ENCODE measurements at places on chromosomes 4 and X.
A peak's percentile ranks its signal among the peaks of the same experiment; 100 is the strongest.

- no peak for DNase-seq
Observed at GRCh38 chr4:91846233-91846632, 457.5 kb upstream of the GRID2 start.

GRCh38 chrX:109859651-109860050 is 126.6 kb upstream of the ACSL4 start:
- no peak for DNase-seq

DNA sequence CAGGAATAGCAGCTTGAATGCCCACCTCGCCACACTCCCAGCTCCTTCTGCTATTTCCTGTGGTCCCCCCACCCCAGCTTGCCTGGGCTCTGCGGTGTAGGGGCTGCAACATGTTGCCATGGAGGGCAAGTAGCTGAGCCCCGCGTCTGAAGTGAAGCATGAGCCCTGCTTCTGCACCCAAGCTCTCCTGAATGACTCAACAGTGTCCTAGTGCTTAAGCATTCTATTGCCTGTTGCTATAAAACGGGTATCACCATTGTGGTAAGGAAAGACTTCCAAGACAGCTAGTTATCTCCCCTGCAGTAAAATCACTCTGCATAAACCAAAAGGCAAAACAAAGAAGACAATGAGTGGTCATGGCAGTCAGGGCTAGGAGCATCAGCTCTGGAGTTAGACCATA is 31.4 kb upstream of the SPATA4 start:
- DNase-seq = no peak

DNA sequence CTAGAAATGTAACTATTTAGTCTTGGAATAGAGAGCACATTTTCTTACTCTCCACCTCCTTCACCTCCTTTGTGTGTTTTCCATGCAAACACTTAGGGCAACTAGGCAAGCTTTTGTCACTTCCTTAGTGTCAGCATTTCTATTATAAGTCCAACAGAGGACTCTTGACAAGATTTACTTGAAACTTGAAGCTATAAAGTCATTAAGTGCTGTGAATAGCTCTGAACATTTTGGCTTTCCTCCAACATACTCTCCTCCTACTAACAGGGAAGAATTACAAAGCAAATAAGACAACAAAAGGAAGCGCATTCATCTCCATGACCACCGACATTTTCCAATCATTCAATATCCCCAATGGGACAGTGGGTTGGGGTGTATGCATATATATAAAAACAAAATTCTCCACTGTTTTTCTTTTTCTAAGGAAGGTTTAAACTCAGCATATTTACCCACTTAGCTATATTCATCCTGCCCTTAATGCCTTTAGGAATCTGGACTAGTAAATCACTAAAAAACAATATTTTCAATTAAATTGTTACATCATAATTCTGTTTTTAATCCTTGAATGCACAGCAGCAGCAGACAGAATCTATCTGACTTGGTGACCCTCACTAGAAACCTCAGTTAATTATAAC is 264.6 kb downstream of the SNCA start:
- no peak for DNase-seq

- DNase-seq = no peak
Observed at GRCh38 chrX:19513383-19513782, 1.9 kb downstream of the MAP3K15 start.

GRCh38 chr4:104868533-104868932 is 278.1 kb upstream of the TET2 start:
- DNase-seq = no peak

DNA sequence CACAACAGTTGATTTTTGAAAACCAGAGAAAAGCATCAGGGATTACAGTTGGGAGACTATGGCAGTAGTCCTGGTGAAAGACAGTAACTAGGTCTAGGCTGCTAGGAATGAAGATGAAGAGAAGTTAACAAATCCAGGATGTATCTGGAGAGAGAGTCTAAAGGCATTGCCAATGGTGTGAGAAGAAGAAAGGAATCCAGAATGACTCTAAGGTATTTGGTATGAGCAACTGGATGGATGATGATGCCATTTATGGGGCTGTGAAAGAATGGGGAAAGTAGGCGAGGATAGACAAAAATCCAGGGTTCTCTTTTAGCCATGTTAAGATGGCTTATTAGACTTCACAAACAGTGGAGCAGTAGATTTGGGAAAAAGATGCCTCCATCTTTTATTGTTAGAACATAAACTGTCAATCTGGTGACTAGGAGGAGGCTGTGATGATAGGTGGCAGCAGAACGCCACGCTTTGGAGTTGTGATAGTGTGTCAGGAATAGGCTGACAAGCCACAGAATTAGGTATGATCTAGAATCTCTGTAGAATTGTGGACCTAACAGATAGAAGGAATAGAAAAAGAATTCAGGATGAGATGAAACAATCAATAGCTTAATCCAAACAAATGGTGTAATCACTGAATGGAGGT is 27.3 kb upstream of the JADE1 start:
- peak; percentile 41 for DNase-seq

DNA sequence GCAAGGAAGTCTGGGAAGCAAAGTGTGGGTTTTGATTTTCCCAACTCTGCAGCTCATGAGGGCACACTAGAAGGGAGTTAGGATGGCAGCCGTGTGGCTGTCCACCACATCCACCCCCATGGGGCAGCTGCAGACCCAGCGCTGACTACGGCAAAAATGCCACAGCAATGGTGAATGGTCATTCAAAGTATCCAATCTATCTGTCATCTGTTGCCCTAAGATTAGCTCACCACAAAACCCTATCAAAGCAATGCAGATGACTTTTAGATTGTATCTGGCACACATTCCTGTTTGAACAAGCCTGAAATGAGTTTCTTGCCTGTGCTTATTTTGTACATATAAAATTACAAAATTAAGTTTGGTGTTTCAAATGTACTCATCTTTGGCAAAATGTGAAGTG is 29.7 kb upstream of the HPSE start:
- DNase-seq = no peak

DNA sequence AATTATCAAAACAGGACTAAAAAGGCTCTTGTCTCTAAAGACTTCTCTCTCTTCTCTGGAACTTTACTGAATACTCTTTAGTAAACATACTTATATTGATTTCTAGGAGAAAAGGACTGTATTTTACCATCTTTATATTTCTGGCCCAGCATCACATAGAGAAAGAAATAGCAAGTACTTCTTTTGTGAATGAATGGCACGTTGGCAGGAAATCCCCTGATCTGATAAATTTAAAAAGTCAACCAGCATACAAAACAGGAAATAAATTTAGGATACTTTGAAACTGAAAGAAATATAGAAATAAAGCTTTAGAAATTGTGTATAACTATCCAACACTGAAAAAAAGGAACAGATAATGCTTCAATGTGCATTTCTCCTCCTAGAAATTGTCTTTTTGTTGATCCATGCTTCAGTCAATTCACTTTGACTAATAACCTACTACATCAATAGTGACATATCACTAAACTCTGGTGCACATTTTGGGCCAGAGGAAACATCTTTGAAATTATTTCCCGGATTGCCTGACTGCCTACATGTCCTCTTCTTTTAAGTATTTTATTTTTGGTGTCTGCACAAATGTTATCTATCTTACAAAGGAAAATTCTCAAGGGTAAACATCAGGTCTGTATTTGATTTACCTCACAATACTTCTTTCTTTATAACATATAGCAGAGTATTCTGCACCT is 183.5 kb upstream of the FSTL5 start:
- no peak for DNase-seq

DNA sequence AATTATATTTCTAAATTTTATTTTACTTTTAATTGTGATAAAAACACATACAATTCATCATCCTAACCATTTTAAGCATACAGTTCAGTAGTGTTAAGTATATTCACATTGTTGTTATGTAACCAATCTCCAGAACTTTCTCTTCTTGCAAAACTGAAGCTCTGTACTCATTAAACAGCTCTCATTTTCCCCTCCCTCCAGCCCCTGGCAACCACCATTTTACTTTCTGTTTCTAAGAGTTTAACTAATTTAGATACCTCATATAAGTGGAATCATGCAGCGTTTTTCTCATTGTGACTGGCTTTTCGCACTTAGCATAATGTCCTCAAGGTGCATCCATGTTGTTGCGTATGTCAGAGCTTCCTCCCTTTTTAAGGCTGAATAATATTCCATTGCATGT is 46.7 kb upstream of the NDP start:
- no peak for DNase-seq

GRCh38 chr4:128388352-128388630 is 100.7 kb upstream of the PGRMC2 start:
- DNase-seq = no peak

DNA sequence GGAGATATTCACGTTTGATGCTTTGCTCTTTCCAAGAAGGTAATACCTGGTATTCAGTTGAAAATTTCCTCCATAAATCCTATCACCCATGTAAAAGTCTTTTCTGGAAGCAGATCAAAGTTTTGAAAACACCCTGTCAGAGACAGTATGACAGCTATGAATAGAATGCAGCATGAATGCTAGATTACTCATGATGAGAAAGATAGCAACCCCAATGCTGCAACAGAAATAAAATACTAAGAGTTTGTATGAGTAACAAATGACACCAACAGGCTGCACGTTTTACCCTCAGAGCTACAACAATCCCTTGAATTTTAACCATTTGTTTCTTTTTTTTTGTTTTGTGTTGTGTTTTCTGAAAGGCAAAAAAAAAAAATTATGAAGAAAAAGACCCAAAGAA is 108.6 kb downstream of the ARHGAP6 start:
- no peak for DNase-seq

All from CD8-positive, alpha-beta memory T cell (primary cell).